ENCODE measurements at places on chromosomes 5 and 9.
A peak's percentile ranks its signal among the peaks of the same experiment; 100 is the strongest.

DNA sequence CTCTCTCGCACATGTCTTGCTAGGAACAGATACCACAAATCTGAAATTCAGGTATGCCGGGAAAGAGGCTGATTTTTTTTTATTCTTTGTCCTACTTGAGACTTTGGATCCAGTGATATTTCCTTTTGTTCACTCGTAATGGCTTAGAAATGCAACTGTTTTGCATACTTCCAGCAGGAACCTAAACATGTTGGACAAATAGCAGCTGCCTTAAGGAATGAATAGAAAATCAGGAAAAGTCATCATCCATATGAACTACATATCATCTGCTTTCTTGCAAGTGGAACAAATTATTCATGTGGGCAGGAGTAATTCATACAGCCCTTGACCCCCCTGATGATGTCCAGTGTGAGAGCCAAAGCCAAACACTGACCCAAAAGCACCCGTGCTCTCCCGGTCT lies 17.4 kb downstream of the TTC39B start:
- no peak for DNase-seq

GRCh38 chr9:133101356-133102189 lies 19.5 kb downstream of the RALGDS start:
- DNase-seq: no peak

- DNase-seq: no peak
These were observed 57.9 kb downstream of the CDK5RAP2 start for GRCh38 chr9:120522032-120522431.

DNA sequence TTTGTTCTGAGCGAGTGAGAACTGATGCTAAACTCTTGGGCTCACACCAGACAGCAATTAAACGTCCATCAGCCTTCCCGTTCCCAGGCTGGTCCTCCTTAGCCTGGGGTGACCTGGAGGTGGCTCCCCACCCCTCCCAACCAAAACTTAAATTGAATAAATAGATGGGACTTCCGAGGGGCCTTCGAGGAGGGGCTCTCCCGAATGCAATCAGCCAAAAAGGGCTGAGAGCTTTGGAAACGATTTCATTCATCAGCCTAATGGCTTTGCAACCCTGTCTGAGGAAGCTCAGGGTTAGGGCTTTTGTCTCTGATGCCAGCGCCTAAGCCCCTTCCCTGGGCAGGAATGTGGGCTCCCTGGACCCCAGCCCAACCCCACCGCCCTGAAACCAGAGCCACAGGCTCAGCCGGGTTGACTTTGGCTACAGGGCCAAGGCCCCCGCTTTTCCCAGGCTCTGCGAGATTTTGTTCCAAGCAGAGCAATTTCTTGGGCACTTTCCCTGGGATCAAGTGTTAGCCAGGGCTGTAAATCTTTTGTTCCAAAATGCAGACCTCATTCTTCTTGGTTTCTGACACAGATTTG lies 29.2 kb downstream of the LHX3 start:
- DNase-seq: no peak

DNA sequence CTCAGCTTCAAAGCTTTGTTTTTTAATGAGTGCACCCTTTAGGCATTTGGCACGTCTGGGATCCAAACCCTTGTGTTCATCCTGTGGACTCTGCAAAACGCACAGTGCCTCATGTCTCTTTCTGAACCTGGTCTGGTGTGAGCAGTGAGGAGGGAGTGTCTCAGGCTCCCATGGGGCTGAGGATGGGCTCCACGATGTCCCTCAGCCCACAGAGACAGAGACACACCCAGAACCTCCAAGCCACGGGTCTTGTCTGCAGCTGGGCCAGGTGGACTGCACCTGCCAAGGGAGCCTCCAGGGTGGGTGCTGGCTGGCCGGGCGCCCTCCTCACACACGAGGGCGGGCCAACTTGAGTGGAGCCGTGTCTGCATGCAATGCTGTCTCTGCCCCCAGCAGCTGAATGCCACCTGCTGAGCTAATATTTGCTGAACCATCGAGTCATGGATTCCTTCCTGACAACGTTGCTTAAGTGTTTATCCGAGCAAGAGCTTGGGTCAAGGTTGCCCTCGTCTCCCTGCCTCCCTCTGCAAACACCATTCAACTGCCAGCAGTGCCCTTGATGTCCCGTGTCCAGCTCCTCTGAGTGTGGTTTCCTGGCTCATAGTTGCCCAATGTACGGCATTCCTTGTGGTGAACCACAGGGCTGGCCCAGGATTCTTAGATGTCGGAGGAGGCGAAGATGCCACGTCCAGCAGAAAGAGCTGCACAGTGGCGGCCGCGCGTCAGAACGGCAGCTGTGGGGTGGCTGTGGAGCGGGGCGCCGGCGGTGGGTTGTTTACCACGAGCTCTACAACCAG lies 31.4 kb upstream of the LPCAT1 start:
- DNase-seq: peak; percentile 96

- DNase-seq: no peak
These were observed 1709.6 kb upstream of the WWC1 start for GRCh38 chr5:166581826-166582225.

DNA sequence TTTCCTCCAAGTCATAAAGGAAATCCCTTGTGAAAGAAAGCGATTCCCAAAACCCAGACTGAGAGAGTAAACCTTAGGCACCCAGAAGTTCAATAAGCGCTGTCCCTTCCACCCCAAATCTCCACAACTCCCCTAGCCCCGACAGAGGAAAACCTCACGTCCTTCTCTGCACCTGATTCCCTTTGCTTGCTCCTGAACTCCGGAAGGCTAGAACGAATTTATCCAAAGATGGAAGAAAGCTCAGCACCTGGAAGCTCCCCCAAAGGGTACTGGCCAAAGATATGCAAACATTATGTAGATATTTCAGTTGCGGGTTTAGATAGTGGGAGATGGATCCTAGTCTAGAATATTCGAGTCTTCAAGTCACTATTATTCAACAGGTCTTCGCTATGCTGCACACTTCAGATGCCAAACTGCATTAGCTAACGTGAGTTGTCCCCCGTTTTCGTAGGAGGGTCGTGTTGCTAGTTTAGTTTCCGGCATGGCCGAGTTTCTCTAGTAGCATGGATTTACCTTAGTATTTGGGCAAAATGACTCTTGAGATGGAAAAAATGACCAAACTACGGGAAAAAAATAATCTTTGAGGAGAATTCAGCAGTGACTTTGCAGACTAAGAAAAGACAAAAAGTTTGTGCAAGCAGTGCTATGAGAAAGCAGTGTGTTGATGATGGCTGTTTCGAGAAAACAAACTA lies 27.7 kb downstream of the NR2F1 start:
- DNase-seq: no peak

GRCh38 chr5:167773668-167774301 lies 517.7 kb upstream of the WWC1 start:
- DNase-seq: no peak

DNA sequence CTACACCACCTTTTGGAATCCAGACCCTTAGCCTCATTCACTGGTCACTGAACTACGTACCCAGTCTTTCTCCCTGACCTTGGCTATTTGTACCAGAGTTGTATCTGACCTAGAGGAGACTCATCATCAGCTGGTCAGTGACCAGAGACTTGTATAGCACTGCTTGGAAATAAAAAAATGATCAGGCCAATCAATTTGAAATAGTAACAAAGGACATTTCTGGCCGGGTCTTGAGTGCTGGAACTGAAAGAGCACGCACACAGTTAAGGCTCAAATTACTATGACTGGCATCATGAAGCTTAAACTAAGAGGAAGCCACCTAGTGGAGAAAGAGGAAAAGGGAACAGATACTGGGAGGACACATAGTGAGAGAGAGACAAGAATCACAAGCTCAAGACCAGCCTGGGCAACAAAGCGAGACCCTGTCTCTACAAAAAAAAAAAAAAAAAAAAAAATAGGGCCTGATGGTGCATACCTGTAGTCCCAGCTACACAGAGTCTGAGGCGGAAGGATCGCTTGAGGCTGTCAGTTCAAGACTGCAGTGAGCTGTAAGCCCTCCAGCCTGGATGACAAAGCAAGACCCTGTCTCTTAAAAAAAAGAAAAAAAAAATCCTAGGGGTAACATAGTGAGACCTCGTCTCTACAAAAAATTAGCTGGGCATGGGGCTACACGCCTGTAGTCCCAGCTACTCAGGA lies 12.8 kb upstream of the SRP19 start:
- DNase-seq: peak; percentile 54

DNA sequence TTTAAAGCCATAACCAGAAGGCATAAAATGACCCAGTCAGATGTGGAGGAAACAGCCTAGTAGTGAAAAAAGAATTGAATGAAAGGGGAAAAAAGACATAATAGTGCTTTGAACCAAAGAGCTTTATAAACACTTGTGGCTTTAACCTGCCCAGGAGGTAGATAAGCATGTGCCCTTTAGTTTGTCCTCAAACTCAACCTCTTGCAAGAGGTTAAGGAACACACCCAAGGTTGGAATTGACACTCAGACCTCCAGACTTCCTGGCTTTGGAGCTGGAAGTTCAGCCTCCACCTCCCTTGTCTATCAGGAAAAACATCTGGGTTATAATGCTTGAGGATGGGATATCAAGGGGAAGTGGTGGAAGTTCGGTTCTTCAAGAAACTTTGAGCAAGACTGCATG lies 16.3 kb downstream of the NDUFA8 start:
- DNase-seq: no peak

- DNase-seq: no peak
These were observed 20.5 kb downstream of the RAPGEF1 start for GRCh38 chr9:131719262-131719908.

DNA sequence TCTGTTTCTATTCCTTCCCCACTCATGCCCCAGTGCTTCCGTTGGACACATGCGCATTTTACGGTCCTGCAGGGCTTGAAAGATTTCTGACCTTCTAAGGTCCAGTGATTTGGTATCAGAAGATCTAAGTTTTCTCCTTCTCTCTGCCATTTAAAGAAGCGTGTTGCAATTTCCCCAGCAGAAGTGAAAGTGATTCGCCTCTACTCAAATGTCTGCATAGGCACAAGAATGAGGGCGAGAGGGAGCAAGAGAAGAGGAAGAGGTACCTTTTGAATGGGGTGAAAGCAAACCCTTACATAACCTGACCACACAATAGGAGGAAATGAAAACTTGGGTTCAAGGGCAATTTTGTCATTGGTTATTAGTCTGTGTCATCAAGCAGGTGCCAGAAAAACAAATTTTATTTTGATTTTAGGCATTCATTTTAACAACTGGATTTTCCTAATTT lies 31.7 kb upstream of the NR3C1 start:
- DNase-seq: no peak

DNA sequence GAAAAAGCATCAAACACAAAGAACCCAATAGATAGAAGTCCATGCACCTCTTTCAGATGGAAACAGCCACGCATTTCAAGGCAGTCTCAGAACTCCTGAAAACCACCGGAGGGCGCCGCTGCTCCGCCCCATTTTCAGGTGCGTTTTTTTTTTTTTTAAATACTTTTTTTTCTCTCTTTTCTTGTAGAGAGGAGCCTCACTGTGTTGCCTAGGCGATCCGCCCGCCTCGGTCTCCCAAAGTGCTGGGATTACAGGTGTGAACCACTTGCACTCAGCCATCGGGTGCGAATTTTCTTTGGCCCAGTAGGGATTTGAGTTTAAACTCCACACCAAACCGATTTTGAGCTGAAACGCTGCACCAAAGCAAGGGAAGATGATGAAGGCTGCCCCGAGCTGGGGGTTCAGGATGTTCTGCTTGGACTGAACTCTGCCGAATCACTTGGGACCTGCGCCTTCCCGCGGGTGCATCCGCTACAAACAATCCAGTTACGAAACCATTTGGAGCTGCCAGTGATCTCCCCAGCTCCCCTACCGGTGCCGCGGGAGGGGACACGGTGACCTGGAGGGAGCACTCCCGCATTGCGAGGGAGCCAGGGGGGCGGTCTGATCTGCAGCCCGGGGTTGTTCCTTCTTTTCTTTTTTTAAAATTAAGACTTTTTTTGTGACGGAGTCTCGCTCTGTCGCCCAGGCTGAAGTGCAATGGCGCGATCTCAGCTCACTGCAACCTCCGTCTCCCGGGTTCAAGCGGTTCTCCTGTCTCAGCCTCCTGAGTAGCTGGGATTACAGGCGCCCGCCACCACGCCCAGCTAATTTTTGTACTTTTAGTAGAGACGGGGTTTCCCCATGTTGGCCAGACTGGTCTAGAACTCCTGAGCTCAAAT lies 1.4 kb downstream of the PTGR1 start:
- DNase-seq: peak; percentile 52

- no peak for DNase-seq
These were observed 63.1 kb downstream of the GRIN3A start for GRCh38 chr9:101675341-101675740.

GRCh38 chr9:104078596-104078995 lies 15.5 kb upstream of the SMC2 start:
- DNase-seq: no peak

- DNase-seq: no peak
These were observed 942 bp downstream of the DCANP1 start for GRCh38 chr5:135446206-135446605.

DNA sequence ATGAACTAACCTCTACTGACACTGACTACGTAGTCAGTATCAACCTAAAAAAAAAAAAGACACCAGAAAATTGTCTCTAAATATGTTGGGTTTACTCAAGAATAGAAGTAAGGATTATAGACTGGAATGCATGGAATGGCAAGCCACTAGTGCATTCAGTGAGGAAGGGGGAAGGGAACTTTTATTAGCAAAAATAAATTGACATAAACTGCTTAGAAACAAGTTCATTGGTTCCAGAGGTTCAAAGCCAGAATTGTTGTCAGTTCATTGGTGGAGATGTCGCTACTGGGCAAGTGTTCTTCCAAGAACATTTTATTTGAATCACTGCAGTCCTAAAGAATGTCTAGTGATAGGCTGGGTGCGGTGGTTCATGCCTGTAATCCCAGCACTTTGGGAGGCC lies 26.1 kb upstream of the AOPEP start:
- no peak for DNase-seq

GRCh38 chr9:116238225-116238624 lies 84.6 kb downstream of the PAPPA start:
- DNase-seq: no peak

- no peak for DNase-seq
These were observed 735 bp downstream of the IDNK start for GRCh38 chr9:83623679-83624076.

- no peak for DNase-seq
These were observed 212.8 kb downstream of the SLIT3 start for GRCh38 chr5:169088028-169088725.

- no peak for DNase-seq
These were observed 265.6 kb downstream of the NSG2 start for GRCh38 chr5:174311121-174311520.

DNA sequence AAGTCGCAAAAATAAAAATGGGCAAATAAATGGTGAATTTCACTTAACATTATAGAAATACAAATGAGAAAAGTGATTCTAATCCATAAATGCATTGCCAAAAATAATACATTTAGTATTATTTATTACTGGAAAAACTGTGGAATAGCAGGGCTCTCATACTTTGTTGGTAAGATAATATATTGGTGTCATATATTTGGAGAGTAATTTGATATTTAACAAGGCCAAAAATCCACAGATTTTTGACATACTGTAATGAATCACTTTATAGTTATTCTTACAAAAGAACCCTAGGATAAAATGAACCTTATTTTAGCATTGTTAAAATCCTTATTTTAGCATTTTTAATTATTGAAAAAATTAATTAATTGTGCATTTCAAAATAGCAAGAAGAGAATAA lies 397.2 kb upstream of the DAB2 start:
- DNase-seq: no peak

- no peak for DNase-seq
These were observed 83.7 kb upstream of the SARDH start for GRCh38 chr9:133821601-133822429.

GRCh38 chr5:79285833-79286232 lies 49.9 kb downstream of the JMY start:
- no peak for DNase-seq

- DNase-seq: no peak
These were observed 11.6 kb downstream of the EPB41L4B start for GRCh38 chr9:109309282-109309681.

- DNase-seq: no peak
These were observed 216.0 kb upstream of the PUM3 start for GRCh38 chr9:3059781-3060468.

Measured in NCI-H774 (cell line).